ENCODE measurements at places on chromosomes 3 and 15.

- no peak for DNase-seq
- H3K27ac ChIP-seq: no peak overlapping the region
- H3K4me3 ChIP-seq: no peak overlapping the region
- no peaks in the 10 kb centered on the region for H3K36me3 ChIP-seq
- H3K4me1 ChIP-seq: no peaks in the 10 kb centered on the region
Observed at GRCh38 chr3:17013571-17013970, 128.8 kb downstream of the PLCL2 start.

DNA sequence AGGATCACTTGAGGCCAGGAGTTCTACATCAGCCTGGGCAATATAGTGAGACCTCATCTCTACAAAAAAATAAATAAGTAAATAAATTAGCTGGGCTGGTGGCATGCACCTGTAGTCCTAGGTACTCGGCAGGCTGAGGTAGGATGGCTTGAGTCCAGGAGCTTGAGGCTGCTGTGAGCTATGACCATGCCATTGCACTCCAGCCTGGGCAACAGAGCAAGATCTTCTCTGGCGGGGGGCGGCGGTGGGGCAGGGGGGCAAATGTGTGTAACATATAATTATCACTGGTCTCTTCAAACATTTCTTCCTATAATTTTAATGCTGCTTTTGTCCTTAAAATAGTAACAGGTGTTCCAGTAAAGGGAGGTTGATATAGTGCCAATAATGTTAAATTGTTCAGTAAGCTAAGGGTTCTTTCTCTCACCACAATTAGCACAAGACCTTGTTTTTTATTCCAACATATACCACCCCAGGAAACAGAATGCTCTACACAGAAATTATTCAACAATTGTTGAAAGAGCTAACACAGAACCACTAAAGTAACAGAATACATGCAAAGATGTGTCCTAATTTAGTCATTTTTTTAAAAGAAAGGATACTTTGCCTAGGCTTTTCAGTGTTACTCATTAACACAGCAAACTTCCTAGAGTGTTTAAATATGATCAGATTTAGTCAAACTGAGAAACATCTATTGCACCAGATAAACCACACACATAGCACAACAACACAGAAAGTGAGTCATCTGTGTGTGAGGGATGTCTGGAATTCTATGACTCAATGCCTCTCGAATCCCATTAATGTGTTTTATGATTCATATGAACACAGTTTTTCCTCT is 29.1 kb downstream of the ANKRD28 start:
- peaks cover 18% of the 10 kb centered on the region for H3K4me1 ChIP-seq
- no peaks in the 10 kb centered on the region for H3K27me3 ChIP-seq
- H3K36me3 ChIP-seq: peaks cover 20% of the 10 kb centered on the region
- DNase-seq: peak; percentile 64
- no peak overlapping the region for H3K4me3 ChIP-seq

- no peak overlapping the region for H3K27ac ChIP-seq
- H3K36me3 ChIP-seq: no peaks in the 10 kb centered on the region
- peaks cover 16% of the 10 kb centered on the region for H3K4me1 ChIP-seq
- DNase-seq: no peak
- H3K27me3 ChIP-seq: no peaks in the 10 kb centered on the region
- no peak overlapping the region for H3K4me3 ChIP-seq
Observed at GRCh38 chr3:141291559-141292355, 60.1 kb downstream of the PXYLP1 start.

DNA sequence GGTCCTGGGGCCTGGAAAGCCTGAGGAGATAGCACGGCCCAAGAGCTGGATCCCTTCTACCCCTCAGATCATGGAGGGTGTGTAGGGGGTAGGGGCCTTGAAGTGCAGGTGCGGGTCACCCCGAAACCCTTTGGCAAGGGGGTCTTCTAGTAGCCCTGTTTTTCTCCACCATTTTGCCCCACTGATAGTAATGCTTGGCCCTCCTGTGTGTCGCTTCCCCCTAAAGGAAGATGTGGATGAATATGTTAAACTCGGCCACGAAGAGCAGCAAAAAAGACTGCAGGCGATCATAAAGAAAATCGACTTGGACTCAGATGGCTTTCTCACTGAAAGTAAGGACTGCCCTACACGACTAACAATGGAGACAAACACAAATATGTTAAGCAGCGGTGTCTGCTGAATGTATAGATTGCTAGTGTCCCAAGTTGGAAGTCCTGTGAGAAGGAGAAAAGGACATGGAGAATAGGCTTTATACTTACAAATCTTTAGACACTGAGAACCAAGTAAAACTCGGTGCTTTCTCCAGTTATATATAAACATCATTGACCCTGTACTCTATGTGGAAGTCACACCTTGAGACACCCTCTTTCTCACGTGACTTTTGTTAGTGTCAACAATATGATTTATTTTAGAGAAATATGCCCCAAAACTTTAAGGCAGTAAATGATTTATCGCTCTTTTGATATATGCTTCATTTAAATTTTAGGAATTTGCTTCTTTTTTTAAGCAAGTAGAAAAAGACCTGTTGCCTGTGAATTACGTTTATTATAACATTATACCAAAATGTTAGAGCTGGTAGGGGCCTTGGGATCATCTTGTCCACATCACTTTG is 802 bp downstream of the RCN2 start:
- H3K27ac ChIP-seq: peak overlapping the region; percentile 73
- peak overlapping the region; percentile 75 for H3K4me3 ChIP-seq
- H3K4me1 ChIP-seq: peaks cover 6% of the 10 kb centered on the region
- no peak for DNase-seq

- no peaks in the 10 kb centered on the region for H3K4me1 ChIP-seq
- no peak for DNase-seq
- H3K27ac ChIP-seq: no peak overlapping the region
- H3K36me3 ChIP-seq: no peaks in the 10 kb centered on the region
Observed at GRCh38 chr3:59796456-59796855, 746.6 kb upstream of the CFAP20DC start.

- no peak overlapping the region for H3K4me3 ChIP-seq
- no peaks in the 10 kb centered on the region for H3K27me3 ChIP-seq
- DNase-seq: peak; percentile 77
- H3K36me3 ChIP-seq: no peaks in the 10 kb centered on the region
- no peak overlapping the region for H3K27ac ChIP-seq
Observed at GRCh38 chr15:66673410-66674322, 28.4 kb upstream of the SMAD6 start.
